ENCODE measurements at places on chromosomes 5 and 9. TPM values are rescaled to one million over a fixed set of nuclear protein-coding genes. Genes with fewer than 3 reads are reported as not detected.

Gene BASP1
- total RNA-seq, result 0.65 TPM

Gene IFNA2
- not detected for total RNA-seq

Gene MGAT4B
- 119 TPM for total RNA-seq

Gene TERT
- 0.28 TPM for total RNA-seq

Gene REEP2
- total RNA-seq, result 0.61 TPM

Gene CLIC3
- 17.7 TPM for total RNA-seq

Gene C9orf50
- total RNA-seq, result not detected

Gene CMBL
- 0.19 TPM for total RNA-seq

Gene SH3PXD2B
- total RNA-seq, result 0.69 TPM

Gene PCDHB15
- 0.16 TPM for total RNA-seq

Gene GPX3
- not detected for total RNA-seq

Gene ITK
- 286 TPM for total RNA-seq

Gene DNAI1
- total RNA-seq, result not detected

Gene KCTD16
- total RNA-seq, result 0.03 TPM

Gene ADAMTS2
- total RNA-seq, result not detected

Gene MRPL22
- 23.4 TPM for total RNA-seq

Gene CDH9
- total RNA-seq, result not detected

Gene CDKN2B-AS1
- 1.5 TPM for total RNA-seq

Gene PCDHB14
- total RNA-seq, result 0.12 TPM

Gene PCDHA10
- total RNA-seq, result not detected

Gene BARX1
- total RNA-seq, result not detected

Gene PRLR
- 0.23 TPM for total RNA-seq

Gene LHFPL2
- 0.19 TPM for total RNA-seq

Gene CD74
- total RNA-seq, result 512 TPM

Gene NMUR2
- not detected for total RNA-seq

Gene MSH3
- 10.8 TPM for total RNA-seq

Gene DRD1
- total RNA-seq, result not detected

Gene NUDT12
- 1.7 TPM for total RNA-seq

Gene FOXD4L3
- 0.38 TPM for total RNA-seq

Gene CWC27
- 17.3 TPM for total RNA-seq

Gene TRIM14
- 75.7 TPM for total RNA-seq

Gene PPP3R2
- not detected for total RNA-seq

Gene MTREX
- 62.0 TPM for total RNA-seq

Gene GPR151
- total RNA-seq, result not detected

Gene TRIM36
- 0.26 TPM for total RNA-seq

Gene SPINK5
- not detected for total RNA-seq

Gene SNCAIP
- total RNA-seq, result not detected

Gene IL9
- total RNA-seq, result not detected

Gene LIX1
- not detected for total RNA-seq

Gene ADAMTS16
- 0.09 TPM for total RNA-seq

Gene SHROOM1
- total RNA-seq, result not detected

Gene CCNJL
- total RNA-seq, result 0.35 TPM

Gene ZNF483
- total RNA-seq, result 21.5 TPM

Gene PIP5K1B
- total RNA-seq, result 0.95 TPM

Gene TRIM7
- 3.0 TPM for total RNA-seq

Gene RAB24
- 25.8 TPM for total RNA-seq

Gene S100Z
- total RNA-seq, result 0.35 TPM

Gene ABO
- total RNA-seq, result 1.8 TPM

Gene ZCCHC10
- 16.3 TPM for total RNA-seq

Gene ZFP2
- total RNA-seq, result 0.69 TPM

Gene EPB41L4A
- total RNA-seq, result 1.9 TPM

Gene CCDC171
- total RNA-seq, result 1.4 TPM

Gene ADRB2
- total RNA-seq, result 3.9 TPM

Gene SPAAR
- total RNA-seq, result not detected

Gene CENPK
- total RNA-seq, result 51.4 TPM

Gene ALAD
- total RNA-seq, result 31.1 TPM

Gene MELK
- total RNA-seq, result 1.3 TPM

Gene SPINK6
- not detected for total RNA-seq
